ENCODE measurements at places on chromosomes 1 and 21.

DNA sequence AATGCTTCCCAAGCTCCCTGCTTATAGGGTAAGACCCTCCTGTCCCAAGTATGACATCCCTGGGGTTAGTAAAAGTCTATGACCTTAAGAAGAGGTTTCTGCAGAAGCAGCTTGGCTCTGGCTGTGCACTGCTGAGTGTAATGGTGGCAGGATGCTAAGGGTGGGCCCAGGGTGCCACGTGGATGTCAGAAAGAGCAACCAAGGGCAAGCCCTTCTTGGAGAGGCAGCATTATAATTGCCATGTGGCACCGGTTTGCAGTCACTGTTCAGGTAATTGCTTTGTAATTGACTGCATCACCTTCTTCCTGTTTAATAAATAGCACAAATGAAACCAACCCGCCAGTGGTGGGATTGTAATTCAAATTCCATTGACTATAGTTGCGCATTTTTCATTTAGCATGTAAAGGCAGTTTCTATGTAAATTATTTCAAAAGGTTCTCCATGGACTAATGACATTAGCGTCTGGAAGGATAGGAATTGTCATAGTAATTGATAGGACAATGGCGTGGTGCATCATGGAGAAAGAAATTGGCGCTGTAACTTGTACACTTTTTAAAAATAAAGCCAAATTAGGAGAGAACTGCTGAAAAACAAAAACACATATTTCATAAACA, 490.6 kb upstream of the VAMP3 start:
- no peak for DNase-seq

DNA sequence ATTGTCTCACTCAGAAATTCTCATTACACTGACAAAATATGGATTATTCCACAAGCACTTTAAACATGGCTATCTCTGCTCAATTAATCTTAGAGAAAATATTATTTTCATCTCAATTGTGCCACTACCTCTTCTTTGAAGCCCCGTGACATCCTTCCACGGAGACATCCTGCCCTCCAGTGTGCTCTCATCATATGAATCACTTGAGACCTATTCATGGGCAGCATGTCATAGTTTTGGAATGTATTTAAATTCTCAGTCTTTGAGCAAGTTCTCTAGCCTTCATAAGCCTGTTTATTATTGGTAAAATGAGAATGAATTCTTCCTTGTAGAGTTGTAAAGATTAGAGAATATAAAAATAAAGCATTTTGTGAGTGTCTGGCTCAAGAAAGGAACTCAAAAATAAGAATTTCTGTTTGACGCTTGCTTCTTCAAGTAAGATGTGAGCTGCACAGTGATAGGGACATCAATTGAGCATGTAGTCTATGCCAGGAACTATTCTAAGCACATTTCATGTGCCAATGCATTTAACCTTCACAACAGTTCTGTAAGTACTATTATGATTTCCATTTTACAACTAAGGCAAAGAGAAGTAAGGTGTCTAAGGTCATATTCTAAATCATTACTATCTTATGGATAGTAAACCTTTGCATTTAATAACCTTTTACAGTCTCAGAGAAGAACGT, 557.4 kb upstream of the ZRANB2 start:
- peak; percentile 16 for DNase-seq

DNA sequence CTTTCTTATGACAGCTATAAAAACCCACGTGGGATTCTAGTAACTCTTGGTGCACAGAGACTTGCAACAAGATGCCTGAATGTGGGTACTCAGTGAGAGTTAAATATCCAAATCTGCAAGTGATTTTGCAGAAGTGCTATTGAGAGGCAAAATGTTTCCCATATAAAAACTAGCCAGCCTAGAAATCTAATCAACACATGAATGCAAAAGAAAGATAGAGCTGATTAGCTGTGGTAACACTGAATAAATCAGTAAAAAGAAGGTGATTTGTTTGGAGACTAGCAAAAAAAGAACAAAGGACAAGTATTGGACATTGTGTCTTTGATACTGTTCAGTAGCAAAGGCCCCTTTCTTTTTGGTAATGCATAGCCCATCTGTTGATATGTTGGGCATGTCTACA, 213.7 kb upstream of the SGIP1 start:
- no peak for DNase-seq

DNA sequence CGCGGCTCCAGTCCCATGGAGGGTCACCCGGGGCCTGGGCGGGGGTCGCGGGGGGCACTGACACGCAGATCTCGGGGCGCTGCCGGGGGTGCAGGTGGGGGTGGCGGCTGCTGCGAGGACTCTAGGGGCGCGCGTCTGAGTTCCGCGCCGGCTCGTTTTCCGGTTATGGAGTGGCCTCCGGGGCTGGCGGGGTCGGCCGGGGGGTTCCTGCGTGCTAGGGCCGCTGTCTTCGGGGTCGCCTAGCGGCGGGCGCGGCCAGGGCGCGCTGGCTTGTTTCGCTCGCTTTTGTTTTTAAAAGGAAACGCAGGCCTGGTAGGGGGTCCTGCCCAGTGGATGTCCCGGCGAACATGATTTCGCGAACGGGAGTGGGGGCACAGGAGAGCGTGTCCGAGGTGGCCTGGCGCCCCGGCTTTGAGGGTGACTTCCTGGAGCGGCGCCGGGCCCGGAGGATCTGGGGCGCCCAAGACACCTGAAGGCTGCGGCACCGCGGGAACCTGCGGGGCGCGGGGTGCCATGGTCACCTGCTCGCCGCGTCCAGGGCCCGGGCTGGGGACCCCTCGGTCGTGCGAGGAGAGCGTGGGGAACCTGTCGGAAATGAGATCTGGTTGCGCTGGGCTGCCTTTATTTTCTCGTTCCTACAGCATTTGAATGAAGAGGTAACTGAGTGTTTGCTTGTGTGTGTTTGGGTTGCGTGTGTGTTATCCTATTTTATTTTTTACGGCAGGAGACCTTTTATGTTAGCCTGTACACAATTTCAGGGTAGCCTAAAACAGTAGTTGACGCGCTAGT, 618 bp downstream of the ETS2 start:
- DNase-seq = no peak

- no peak for DNase-seq
These were observed 37.1 kb downstream of the STYXL2 start for GRCh38 chr1:167130829-167131510.

DNA sequence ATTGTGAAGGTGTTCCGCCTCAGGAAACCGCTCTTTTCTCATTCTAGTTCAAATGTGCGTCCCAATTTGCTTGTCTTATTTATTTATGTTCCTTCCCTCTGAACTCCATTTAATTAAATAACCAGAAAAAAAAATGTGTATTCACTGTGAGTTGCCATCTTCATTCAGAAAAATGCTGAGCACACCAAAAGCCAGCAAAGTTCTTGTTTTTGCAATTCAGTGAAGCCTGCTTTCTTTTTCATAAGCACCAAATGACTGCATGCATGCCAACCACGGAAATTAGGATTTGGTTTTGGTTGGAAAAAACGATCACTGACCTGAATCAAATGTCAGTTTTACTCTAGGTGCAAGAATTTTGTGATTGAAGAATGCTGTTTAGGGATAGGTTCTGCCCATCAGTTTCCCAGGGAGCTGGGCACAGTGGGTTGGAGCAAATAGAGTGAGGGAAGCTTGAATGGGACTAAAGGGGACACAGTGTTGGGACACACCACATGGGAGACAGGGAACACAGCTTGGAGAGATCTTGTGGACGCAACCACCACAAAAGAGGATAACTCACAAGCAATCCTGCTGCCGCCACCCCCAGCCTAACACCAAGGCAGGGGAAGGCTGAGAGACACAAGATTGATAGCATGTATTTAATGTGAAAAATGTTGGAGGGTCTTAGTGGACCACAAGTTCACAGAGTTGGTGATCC, 183.4 kb upstream of the GALNT2 start:
- no peak for DNase-seq

GRCh38 chr1:53869454-53870117, 20.0 kb downstream of the YIPF1 start:
- no peak for DNase-seq

DNA sequence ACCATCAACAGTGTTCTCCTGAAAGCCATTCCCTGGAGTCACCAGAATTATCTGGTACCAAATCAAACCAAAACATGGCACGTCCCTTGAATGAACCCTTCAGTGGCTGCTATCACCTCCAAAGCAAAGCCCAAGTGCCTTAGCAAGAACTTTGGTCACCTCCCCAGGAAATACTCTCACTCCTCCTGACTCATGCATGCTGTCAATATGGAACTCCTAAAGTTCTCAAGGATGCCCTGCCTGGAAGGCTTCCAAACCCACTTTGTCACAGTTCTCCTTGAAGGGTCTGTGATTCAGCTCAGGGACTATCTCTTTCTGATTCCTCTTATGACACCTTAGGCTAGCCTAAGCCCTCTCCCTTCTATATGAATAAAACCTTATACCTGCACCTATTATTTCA, 146.1 kb upstream of the RUNX1 start:
- no peak for DNase-seq

GRCh38 chr1:156544592-156545102, 27.7 kb downstream of the IQGAP3 start:
- no peak for DNase-seq

All from AG08396 (cell line).